ENCODE measurements at places on chromosomes 7 and 10. TPM values are rescaled to one million over a fixed set of nuclear protein-coding genes. Genes with fewer than 3 reads are reported as not detected.

Gene CDK13
- 140 TPM for total RNA-seq

Gene PROSER2
- total RNA-seq: 7.4 TPM

Gene SSMEM1
- not detected for total RNA-seq

Gene TFPI2
- 57.5 TPM for total RNA-seq

Gene ODAD2
- total RNA-seq: 3.2 TPM

Gene ELFN1
- total RNA-seq: 21.5 TPM

Gene AVL9
- total RNA-seq: 47.9 TPM

Gene HOXA4
- not detected for total RNA-seq

Gene CDHR3
- total RNA-seq: 4.8 TPM

Gene OTUD1
- 24.0 TPM for total RNA-seq

Gene DOCK1
- total RNA-seq: 77.0 TPM

Gene TET1
- total RNA-seq: 55.9 TPM

Data from camera-type eye (tissue), 1 donor.